ENCODE measurements at places on chromosomes 11 and 22. TPM values are rescaled to one million over a fixed set of nuclear protein-coding genes. Genes with fewer than 3 reads are reported as not detected.

Gene GRAP2
- total RNA-seq = not detected

Gene KIRREL3
- not detected for total RNA-seq

Gene RASSF10
- total RNA-seq = not detected

Gene CADM1
- 2.6 TPM for total RNA-seq

Gene CCDC15
- 3.8 TPM for total RNA-seq

All from endothelial cell of umbilical vein (primary cell).